ENCODE measurements at places on chromosomes 3 and 15.

DNA sequence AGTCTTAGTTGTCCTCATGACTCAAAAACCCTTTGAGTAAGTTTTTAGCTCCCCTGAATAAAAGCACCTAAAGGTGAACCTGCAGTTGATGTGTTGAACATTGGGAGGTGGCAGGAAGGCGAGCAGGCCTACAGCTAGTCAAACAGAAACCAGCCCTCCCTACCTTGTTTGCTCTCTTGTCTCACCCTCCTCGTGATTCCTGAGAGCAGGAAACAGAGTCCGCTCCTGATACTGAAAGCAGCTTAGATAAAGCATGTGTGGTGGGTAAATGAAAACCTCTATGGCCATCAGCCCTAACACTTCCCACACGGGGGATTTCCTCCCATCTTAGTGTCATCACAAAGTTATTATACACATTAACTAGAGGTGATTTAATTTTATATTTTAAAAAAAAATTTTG lies 21.8 kb upstream of the CLDN18 start:
- DNase-seq = no peak

GRCh38 chr3:56308471-56308870 lies 159.8 kb downstream of the ERC2 start:
- DNase-seq = no peak

GRCh38 chr15:51924156-51925068 lies 47.2 kb downstream of the LEO1 start:
- DNase-seq = no peak

DNA sequence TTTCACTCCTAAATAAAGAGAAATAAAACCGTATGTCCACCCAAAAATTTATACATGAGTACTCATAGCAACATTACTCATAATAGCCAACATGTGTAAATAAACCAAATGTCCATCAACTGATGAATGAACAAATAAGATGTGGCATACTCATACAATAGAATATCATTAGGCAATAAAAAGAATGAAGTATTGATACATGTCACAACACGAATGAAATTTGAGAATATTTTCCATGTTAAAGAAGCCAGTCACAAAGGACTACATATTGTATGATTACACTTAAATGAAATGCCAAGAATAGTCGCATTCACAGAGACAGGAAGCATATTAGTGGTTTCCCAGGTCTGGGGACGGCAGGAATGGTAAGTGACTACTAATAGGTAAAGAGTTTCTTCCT lies 869.2 kb downstream of the IGSF11 start:
- no peak for DNase-seq

Data from CD4-positive, alpha-beta T cell treated with Interleukin-10 for 1 hour (primary cell).